ENCODE measurements at places on chromosomes 5 and 9.

DNA sequence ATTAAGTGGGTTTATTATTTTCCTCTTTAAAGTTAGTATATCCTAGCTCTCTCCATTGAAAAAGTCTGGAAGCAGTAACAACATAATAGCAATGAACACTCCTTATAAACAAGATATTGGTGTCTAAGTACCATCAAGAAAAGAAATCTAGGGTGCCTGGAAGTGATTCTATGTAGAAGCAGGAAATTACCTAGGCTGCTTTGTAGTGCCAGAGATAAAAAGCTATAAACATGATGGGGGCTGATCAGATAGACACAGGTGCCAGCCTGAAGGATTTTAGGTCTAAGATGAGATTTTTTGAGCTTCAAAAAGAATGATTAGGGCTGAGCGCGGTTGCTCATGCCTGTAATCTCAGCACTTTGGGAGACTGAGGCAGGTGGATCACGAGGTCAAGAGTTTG is 1179.3 kb upstream of the CDH9 start:
- DNase-seq = no peak

GRCh38 chr5:115337882-115338281 is 41.4 kb upstream of the CCDC112 start:
- DNase-seq = no peak

DNA sequence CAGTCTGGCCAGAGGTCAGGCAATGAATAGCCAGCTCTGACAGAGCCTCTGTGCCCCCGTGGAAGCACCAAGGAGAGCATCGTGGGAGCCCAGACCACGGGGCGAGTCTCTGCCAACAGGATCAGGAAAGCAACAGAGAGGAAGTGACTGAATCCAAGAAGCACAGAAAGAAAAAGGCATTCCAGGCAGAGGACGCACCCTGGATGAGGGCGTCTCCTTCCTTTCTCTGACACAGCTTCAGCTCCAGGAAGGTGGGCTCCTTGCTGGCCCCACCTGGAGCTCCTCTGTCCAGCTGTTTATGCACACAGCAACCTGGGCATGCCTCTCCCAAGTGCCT is 16.6 kb downstream of the HK3 start:
- no peak for DNase-seq

DNA sequence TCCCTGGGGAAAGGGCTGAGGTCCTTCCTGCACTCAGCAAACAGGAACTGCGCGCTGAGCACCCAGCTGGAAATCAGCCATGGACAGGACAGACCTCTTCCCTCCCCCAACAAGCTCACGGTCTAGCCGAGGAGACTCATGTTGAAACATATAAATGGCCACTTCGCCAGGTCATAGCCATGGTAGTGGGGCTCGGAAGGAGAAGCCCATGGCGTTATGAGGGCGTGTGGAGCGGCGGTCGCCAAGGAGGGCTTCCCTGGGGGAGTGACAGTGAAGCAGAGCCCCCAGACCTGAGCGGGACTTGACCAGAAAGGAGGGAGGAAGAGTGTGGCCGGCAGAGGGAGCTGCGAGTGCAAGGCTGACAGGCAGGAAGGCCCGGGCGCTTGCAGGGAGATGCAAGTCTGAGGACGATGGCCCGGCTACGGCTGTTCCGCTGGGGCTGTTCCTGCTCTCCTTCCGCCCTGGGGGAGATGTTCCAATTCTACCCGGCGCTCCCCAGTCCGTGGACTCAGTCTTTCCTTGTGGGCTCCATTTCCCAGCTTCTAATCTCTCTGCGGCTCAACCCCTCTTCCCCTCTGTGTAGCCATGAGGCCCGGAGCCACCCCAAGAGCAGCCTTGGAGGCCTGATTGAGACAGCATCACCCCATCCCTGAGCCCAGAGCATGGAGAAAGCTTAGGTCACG is 43.9 kb upstream of the PRRC2B start:
- DNase-seq = peak; percentile 92

GRCh38 chr5:3886524-3887451 is 291.2 kb downstream of the IRX1 start:
- DNase-seq = no peak

DNA sequence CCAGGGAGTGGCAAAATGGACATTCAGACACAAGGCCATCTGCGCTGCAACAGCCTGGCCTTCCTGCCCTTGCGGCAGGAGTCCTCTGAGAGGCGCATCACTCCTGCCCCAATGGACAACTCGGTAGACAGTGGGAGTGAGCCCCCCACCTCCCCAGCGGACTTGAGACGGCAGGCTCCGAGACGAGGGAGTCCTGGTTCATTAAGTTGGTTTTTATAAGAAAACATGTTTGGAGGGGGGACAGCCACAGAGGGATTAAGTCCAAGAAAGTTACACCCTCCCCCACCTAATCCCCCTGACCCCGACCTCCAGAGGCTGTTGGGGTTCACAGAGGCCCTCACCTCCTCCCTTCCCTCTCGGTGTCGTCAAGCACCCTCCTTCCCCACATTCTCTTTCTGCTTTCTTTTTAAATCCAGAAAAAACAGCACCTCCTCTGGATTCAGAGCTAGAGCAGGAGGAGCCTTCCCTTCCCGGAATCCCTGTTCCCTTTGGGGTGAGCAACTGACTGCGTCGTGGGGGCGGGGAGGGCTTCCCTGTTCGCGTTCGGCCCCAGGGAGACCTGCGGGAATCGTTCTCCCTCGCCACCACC is 1.8 kb upstream of the EGR1 start:
- no peak for DNase-seq

DNA sequence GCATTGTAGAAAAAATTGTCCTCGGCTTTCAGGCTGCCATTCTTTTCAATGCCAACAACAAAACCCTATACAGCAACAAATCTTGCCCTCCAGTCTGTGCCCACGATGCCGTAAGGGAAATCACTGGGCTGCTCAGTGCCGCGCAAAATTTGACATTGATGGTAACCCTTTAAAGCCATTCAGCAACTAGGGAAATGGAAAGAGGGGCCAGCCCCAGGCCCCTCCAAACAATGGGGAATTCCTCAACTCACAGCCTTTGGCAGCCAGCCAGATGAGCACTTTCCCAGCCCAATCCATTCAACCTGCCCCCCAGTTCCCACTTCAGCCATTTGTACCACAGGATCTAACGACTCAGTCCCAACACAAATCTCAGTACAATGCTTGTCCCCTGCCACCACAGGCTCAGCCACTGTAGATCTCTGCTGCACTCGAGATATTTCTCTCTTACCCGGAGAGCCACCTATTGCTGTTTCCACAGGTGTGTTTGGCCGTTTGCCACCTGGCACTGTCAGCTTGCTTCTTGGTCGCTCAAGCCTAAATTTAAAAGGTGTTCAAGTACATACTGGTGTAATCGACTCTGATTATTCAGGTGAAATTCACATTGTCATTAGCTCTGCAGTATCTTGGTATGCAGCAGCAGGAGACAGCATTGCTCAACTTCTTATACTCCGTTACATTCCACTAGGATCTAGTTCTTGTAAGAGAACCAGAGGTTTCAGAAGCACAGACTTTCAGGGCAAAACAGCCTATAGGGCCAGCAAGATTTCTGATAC is 103.3 kb downstream of the SYK start:
- DNase-seq = no peak

GRCh38 chr9:108919517-108919916 is 14.4 kb downstream of the ELP1 start:
- no peak for DNase-seq

Measured in GM10248 (cell line).